ENCODE measurements at places on chromosomes 11 and 22. TPM values are rescaled to one million over a fixed set of nuclear protein-coding genes. Genes with fewer than 3 reads are reported as not detected.

The BUD13 gene
- total RNA-seq, result 32.1 TPM

The IGSF22 gene
- total RNA-seq, result 2.5 TPM

The ARHGEF17 gene
- not detected for total RNA-seq

GRCh38 chr22:44246615-44247326, 66.0 kb downstream of the SHISAL1 start:
- no peak overlapping the region for H3K4me3 ChIP-seq
- H3K36me3 ChIP-seq, result no peaks in the 10 kb centered on the region
- DNase-seq, result peak; percentile 10
- no peak overlapping the region for H3K27ac ChIP-seq

- H3K36me3 ChIP-seq, result no peaks in the 10 kb centered on the region
- no peak overlapping the region for H3K27ac ChIP-seq
- no peak overlapping the region for H3K4me3 ChIP-seq
- no peaks in the 10 kb centered on the region for H3K4me1 ChIP-seq
Observed at GRCh38 chr11:7072401-7073028, 16.3 kb upstream of the RBMXL2 start.

DNA sequence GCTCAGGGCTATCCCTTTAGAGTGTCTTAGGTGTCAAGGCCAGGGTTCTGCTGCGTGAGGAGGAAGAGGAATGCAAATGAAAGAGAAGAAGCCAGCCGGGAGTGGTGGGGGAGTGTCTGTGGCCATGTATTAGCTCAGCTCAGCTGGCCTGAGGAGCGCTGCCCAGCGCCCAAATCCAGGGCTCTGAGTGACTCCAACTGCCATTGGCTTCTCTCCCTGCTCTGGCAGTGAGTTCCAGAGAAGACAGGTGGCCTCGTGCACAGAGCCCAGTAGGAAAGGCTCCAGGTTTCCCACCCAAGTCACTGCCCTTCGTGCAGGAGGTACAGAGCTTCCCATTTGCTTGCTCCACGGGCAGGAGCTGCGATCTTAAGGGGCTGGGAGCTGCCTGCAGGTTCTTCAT, 302.0 kb downstream of the KIRREL3 start:
- no peak for DNase-seq
- H3K4me3 ChIP-seq, result no peak overlapping the region
- H3K27ac ChIP-seq, result no peak overlapping the region

- peaks cover 6% of the 10 kb centered on the region for H3K27me3 ChIP-seq
- no peak for DNase-seq
- no peak overlapping the region for H3K4me3 ChIP-seq
- no peaks in the 10 kb centered on the region for H3K4me1 ChIP-seq
- H3K27ac ChIP-seq, result no peak overlapping the region
Observed at GRCh38 chr22:49749885-49750510, 77.7 kb downstream of the BRD1 start.

- peaks cover 8% of the 10 kb centered on the region for H3K27me3 ChIP-seq
- H3K4me1 ChIP-seq, result peaks cover 9% of the 10 kb centered on the region
- no peak for DNase-seq
- peak overlapping the region; percentile 79 for H3K4me3 ChIP-seq
- H3K36me3 ChIP-seq, result no peaks in the 10 kb centered on the region
- H3K27ac ChIP-seq, result peak overlapping the region; percentile 70
Observed at GRCh38 chr22:37018815-37019308, 385 bp downstream of the TST start.

DNA sequence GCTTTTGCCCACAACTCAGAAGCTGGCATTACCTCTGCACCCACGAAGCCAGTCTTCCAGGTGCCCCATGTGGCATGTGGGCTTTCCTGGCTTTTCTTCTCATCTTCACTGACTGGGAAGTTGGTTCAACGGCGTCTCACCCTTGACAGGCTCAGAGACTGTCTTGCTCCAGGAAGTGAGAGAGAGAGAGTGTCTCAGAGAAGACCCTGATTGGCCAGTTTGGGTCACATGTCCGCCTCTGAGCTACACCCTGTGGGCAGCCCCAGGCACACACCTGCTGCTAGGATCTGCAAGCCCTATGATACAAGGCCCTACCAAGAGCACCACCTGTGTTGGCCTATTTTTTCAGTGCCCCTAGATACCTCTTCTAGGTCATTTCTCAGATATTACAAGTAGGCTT, 39.0 kb downstream of the RTL6 start:
- H3K4me3 ChIP-seq, result no peak overlapping the region
- H3K27ac ChIP-seq, result peak overlapping the region; percentile 31
- H3K36me3 ChIP-seq, result peaks cover 16% of the 10 kb centered on the region
- no peaks in the 10 kb centered on the region for H3K27me3 ChIP-seq

- no peaks in the 10 kb centered on the region for H3K36me3 ChIP-seq
- DNase-seq, result no peak
- H3K4me3 ChIP-seq, result no peak overlapping the region
- no peak overlapping the region for H3K27ac ChIP-seq
- no peaks in the 10 kb centered on the region for H3K4me1 ChIP-seq
Observed at GRCh38 chr22:48210198-48210580, 1447.7 kb downstream of the TBC1D22A start.

DNA sequence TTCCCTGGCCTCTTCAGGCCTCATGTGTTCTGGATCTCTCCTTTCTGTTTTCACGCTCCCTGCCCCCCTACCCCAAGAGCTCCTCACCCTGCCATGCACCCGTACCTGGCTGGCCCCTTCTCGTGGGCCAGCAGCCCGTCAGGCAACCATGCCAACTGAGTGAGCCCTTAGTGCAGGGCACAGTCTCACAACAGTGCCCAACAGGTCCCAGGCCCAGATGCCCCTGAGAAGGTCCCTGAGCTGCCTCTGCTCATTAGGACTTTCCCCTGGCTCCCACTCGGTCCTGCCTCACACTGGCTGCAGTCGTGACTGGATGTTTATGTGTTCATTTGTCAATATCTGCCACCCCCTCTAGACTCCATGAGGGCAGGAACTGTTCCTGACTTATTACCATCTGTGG, 44.8 kb upstream of the IGSF9B start:
- H3K4me3 ChIP-seq, result no peak overlapping the region
- H3K27ac ChIP-seq, result no peak overlapping the region
- H3K4me1 ChIP-seq, result no peaks in the 10 kb centered on the region

DNA sequence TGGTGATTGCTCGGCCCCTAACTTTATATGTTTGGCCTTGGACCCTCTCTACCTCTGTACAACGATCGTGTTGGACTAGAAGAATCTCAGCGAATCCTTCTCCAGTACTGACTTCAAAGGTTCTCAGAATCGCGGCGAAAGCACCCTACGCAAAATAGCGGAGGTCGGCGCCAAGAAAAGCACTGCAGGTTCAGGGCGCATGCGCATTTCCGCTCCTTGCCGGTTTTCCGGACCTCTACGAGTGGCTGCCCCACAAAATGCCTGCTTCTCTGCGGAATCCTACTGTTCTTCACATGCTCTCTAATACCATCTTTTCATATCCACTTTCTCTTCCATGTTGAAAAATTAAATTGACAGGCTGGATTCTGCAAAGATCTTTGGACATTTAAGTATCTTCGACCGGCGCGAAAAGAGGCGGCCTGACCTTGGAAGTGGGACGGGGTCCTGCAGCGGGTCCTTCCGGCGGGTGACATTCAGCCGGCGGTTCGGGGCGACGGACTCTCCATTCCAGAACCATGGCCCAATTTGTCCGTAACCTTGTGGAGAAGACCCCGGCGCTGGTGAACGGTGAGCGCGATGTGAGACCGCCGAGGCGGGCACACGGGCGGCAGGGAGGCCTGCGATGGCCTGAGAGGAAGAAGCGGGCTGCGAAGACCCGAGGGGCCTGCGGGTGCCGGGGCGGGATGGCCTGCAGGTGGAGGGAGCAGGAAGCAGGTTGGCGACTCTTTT, at the start of gene ATP5MG:
Gene ATP5MG, plus strand, starts transcription at position 456 of the 729 bp plus-strand sequence. Its CDS starts 60 bp downstream, at position 516.
- no peaks in the 10 kb centered on the region for H3K27me3 ChIP-seq
- H3K27ac ChIP-seq, result peak within 1 kb of the TSS; percentile 100
- peaks cover 16% of the 10 kb centered on the region for H3K36me3 ChIP-seq
- DNase-seq, result peak; percentile 89

DNA sequence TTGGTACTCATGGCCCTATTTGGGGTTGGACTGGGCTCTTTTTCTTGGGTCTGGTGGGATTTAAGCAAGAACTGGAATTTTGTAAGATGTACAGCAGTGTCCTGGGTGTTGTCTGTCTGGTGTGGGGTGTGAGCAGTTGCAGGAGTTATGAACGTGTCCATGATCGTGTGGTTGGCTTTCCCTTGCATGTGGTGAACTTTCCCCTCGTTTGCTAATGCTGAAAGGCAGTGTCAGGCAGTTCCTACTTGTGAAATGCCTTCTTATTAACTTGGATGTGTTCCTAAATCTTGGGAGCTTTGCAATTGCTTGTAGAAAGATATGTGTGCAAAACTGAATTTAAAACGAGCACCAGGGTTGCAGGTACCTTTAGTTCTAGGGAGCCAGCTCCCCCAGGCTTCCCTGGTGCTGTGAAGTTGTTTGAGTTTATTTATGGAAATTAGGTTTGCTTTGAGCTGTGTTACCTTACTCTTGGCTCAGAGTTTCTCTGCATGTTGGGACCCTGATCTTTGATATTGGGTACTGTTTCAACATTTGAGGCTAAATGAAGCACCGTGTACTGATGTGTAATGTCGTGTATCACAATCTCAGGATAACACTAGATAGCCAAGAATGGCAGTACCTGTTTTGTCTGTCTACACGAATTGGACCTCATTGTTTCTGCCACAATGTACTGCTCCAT, 35.8 kb upstream of the HSD17B12 start:
- peak overlapping the region; percentile 93 for H3K4me3 ChIP-seq
- H3K27ac ChIP-seq, result peak overlapping the region; percentile 94
- H3K4me1 ChIP-seq, result peaks cover 10% of the 10 kb centered on the region
- H3K36me3 ChIP-seq, result peaks cover 1% of the 10 kb centered on the region
- peaks cover 14% of the 10 kb centered on the region for H3K27me3 ChIP-seq

DNA sequence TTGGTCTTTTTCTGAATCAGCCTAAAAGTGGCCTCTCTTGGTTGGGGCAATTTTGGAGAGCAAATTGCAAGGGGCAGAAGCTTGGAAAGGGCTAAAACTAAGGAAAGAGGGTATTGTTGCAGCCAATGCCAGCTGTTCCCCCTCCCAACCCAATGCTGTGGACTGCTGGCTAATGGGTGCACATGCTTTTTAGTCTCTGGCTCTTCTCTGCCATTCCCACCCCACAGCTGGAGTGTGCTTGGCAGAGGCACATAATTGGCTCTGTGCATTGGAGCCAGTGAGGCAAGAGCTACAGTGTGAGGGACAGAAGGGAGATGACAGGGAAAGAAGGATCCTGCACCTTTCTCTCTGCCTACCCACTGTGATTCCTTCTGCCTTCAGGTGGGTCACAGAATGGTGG, 140.0 kb downstream of the NECTIN1 start:
- no peak overlapping the region for H3K4me3 ChIP-seq
- H3K27ac ChIP-seq, result no peak overlapping the region
- no peaks in the 10 kb centered on the region for H3K36me3 ChIP-seq
- DNase-seq, result no peak
- H3K27me3 ChIP-seq, result peaks cover 27% of the 10 kb centered on the region

GRCh38 chr11:65329478-65329877, 4.2 kb upstream of the DPF2 start:
- no peaks in the 10 kb centered on the region for H3K36me3 ChIP-seq
- no peak for DNase-seq
- H3K4me3 ChIP-seq, result no peak overlapping the region
- peaks cover 6% of the 10 kb centered on the region for H3K4me1 ChIP-seq
- H3K27me3 ChIP-seq, result peaks cover 5% of the 10 kb centered on the region
- no peak overlapping the region for H3K27ac ChIP-seq
